ENCODE measurements at places on chromosomes 4 and X. TPM values are rescaled to one million over a fixed set of nuclear protein-coding genes. Genes with fewer than 3 reads are reported as not detected.

DNA sequence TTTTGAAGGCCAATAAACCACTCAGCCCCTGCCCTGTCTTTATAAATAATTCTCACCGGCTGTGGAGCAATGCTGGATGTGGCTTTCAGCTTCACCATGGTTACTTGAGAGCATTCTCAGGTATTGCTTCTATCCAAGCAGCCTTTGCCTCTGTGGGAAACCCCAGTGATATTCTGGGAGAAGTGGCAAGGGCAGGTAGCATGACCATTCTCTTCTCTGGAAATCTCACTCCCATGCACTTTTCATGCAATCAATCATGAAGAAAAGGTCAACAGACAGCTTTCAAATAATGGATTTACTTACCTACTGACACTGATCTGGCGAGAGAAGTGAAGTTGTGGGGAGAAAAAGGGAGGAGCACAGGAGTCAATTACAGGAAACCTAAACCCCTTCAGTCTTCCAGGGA is 49.5 kb downstream of the UNC5C start:
- DNase-seq: no peak
- H3K4me3 ChIP-seq: no peak overlapping the region
- H3K36me3 ChIP-seq: no peaks in the 10 kb centered on the region
- H3K4me1 ChIP-seq: no peaks in the 10 kb centered on the region

GRCh38 chrX:13985697-13986435 is 43.8 kb downstream of the GEMIN8 start:
- H3K4me1 ChIP-seq: peaks cover 5% of the 10 kb centered on the region
- H3K4me3 ChIP-seq: no peak overlapping the region
- H3K36me3 ChIP-seq: no peaks in the 10 kb centered on the region
- no peak overlapping the region for H3K27ac ChIP-seq
- DNase-seq: no peak
- peaks cover 21% of the 10 kb centered on the region for H3K27me3 ChIP-seq

The G6PD gene
- total RNA-seq: 5.8 TPM

The COX7B2 gene
- total RNA-seq: not detected

GRCh38 chrX:3501833-3502535 is 155.5 kb upstream of the MXRA5 start:
- no peaks in the 10 kb centered on the region for H3K36me3 ChIP-seq
- DNase-seq: peak; percentile 91
- H3K27ac ChIP-seq: peak overlapping the region; percentile 71

DNA sequence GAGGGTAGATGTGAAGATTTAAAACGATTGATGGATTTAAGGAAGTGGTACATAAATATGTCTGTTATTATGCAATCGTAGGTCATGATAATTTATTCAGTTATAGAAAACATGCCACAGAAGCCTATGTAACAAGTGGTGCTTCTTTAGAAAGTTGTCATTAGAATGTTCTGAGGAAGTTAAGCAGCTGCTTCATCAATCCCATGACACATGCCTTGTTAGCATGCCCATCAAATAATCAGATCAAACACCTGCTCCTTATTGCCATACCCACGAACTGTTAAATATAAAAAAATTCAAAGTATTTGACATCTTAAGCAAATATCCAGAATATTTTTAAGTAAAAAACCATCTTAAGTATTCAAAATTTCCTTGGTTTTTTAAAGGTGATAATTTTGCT is 76.4 kb upstream of the MYOZ2 start:
- no peak for DNase-seq
- no peak overlapping the region for H3K27ac ChIP-seq
- no peaks in the 10 kb centered on the region for H3K4me1 ChIP-seq
